ENCODE measurements at places on chromosomes 3 and 15.

DNA sequence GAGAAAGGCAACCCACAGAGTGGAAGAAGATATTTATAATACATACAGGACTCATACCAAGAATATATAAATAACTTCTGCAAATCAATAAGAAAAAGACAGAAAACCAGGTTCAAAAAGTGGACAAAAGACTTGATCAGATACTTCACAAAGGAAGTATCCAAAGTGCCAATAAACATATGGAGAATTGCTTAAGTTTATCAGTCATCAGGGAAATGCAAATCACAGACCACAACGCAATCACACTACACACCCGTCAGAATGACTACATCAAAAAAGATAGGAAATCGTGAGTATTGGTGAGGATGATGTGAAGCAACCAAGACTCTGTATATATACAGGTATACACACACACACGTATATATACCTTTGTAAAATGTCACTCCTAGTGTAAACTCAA is 180.6 kb downstream of the FAM43A start:
- DNase-seq = no peak

DNA sequence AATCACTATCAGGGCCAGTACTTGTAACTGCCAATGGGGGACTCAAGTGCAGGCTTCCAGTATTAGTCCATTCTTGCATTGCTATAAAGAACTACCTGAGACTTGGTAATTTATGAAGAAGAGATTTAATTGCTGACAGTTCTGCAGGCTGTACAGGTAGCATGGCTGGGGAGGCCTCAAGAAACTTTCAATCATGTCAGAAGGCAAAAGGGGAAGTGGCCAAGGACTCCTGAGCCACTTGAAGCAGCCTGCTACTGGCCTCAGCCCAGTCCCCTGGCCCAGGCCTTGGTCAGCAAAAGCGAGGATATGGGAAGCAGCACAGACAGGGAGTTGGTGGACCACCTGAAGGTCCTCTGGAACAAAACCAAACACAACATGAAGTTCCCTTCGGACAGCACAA is 29.2 kb upstream of the OR5K1 start:
- DNase-seq = no peak

GRCh38 chr3:46711305-46711704 is 6.4 kb downstream of the PRSS50 start:
- DNase-seq = no peak

DNA sequence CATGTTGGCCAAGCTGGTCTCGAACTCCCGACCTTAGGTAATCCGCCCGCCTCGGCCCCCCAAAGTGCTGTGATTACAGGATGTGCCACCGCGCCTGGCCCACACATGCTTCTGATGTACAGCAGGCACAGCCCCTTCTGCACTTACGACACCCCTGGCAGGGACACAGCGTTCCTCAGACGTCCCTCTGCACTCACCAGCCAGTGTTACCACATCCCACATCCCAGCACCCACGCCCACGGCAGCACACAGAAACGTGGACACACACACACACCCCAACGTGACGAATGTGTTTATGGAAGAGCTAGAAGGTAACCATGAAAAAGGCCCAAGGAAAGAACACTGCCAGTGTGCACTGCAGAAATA is 576 bp upstream of the RPAP1 start:
- DNase-seq = no peak

- no peak for DNase-seq
Measured at GRCh38 chr15:34653992-34654391, 70.5 kb upstream of the GOLGA8B start.

GRCh38 chr3:134212967-134213665 is 37.5 kb downstream of the RYK start:
- DNase-seq = peak; percentile 76

- DNase-seq = no peak
Measured at GRCh38 chr3:107699682-107700081, 176.9 kb downstream of the BBX start.

- DNase-seq = peak; percentile 7
Measured at GRCh38 chr15:48190932-48191573, 412 bp upstream of the CTXN2 start.

- DNase-seq = no peak
Measured at GRCh38 chr3:176286476-176287085, 910.7 kb downstream of the TBL1XR1 start.

- DNase-seq = no peak
Measured at GRCh38 chr15:53247041-53247708, 457.0 kb upstream of the ONECUT1 start.

DNA sequence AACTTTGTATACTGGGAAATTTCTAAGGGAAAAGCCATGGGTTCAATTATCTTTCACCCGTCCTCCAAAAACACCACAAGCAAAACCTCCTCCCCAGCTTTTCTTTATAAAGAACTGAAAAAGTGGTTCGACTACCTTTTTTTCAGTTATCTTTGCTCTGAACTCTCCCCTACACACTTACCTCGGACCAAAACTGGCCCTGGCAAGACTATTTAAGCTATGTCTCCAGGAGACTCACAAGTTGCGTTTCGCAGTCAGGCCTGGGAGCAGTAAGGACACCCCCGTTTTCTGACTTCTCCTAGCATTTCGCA is 645 bp downstream of the COPS2 start:
- DNase-seq = no peak

DNA sequence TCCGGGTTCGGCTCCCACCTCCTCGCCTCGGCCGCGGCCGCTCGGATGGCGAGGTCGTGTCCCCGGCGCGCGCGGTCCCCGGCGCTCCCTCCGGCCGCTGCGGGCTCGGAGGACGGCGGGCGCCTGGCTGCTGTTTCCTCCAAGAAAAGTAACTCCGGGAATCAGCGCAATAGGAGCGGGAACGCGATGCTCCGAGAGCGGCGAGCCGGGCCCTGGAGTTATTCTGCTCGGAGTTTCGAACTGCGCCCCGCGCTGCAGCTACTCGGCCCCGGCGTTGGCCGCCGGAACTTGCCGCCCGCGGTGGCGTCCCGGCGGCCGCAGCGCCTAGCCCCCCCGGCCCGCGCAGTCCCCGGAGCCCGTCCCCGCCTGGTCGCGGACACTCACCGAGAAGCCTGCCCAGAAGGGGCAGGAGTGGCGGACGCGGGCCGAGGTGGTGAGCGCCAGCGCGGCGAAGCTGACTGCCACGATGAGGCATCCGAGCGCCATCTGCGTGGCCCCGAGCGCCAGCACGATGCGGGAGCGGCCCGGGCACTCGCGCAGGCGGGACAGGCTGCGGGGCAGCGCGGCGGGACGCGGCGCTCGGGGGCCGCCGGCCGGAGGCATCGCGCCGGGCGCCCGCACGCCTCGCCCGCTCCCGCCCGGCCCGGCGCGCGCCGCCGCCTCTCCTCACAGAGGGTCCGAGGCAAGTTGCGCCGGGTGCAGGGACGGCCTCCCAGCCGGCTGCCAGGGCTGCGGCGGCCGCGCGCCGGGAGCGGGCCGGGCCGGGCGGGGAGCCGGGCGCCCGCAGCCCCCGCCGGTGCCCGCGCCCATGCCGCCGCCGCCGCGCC is 251.9 kb downstream of the TJP1 start:
- no peak for DNase-seq

GRCh38 chr3:78894787-78895186 is 873.0 kb downstream of the ROBO1 start:
- no peak for DNase-seq

- DNase-seq = no peak
Measured at GRCh38 chr3:161049683-161050248, 55.4 kb downstream of the B3GALNT1 start.

- no peak for DNase-seq
Measured at GRCh38 chr15:101170568-101171350, 81.1 kb downstream of the CHSY1 start.

DNA sequence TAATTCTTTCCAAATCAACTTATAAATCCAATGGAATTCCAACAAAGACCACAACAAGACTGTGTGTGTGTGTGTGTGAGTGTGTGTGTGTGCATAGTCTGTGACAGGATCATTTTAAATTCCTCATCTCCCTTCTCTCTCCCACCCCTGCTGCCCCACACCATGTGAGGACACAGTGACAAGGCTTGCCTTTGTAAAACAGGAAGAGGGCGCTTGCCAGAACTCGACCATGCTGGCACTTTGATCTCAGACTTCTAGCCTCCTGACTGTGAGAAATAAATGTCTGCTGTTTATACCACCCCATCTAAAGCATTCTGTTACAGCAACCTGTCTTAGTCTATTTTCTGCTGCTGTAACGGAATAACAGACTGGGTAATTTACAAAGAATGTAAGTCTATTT is 99.1 kb downstream of the NSMCE3 start:
- DNase-seq = no peak
